Pericardium fibroblast (primary cell): ENCODE measurements at places on chromosomes 6 and 20. TPM values are rescaled to one million over a fixed set of nuclear protein-coding genes. Genes with fewer than 3 reads are reported as not detected.

Gene CCDC170
- 0.94 TPM in 1 of 2 replicates, not detected in the other for total RNA-seq

Gene ELOVL4
- 6.7 and 7.7 TPM in 2 replicates for total RNA-seq

Gene CST2
- total RNA-seq: not detected in 2 replicates

Gene CALHM5
- total RNA-seq: 1.4 and 4.2 TPM in 2 replicates

Gene BTNL2
- not detected in 2 replicates for total RNA-seq

Gene DHX16
- 21.2 and 21.7 TPM in 2 replicates for total RNA-seq

Gene CHRNA4
- total RNA-seq: not detected in 2 replicates

Gene LTB
- total RNA-seq: 0.17 TPM in 1 of 2 replicates, not detected in the other

Gene GSTA5
- not detected in 2 replicates for total RNA-seq

Gene AKAP7
- total RNA-seq: 1.4 and 3.7 TPM in 2 replicates

Gene FKBP1C
- total RNA-seq: 0.09 and 0.82 TPM in 2 replicates

Gene BPIFB6
- not detected in 2 replicates for total RNA-seq

Gene B3GAT2
- under 0.01 TPM in 1 of 2 replicates, not detected in the other for total RNA-seq

Gene SLC22A1
- not detected in 2 replicates for total RNA-seq

Gene VSX1
- not detected in 2 replicates for total RNA-seq

Gene PPP1R3G
- total RNA-seq: 4.0 TPM in 2 replicates

Gene MOXD1
- total RNA-seq: 1.4 and 27.5 TPM in 2 replicates

Gene TREM1
- total RNA-seq: not detected in 2 replicates

Gene MRAP2
- not detected in 2 replicates for total RNA-seq

Gene LAMA4
- 170 and 281 TPM in 2 replicates for total RNA-seq

Gene LAMP5
- total RNA-seq: not detected in 2 replicates

Gene DACT2
- total RNA-seq: 31.7 TPM in 1 of 2 replicates, not detected in the other

Gene WFDC5
- not detected in 2 replicates for total RNA-seq

Gene SIGLEC1
- not detected in 2 replicates for total RNA-seq

Gene RIPOR3
- 4.0 and 11.0 TPM in 2 replicates for total RNA-seq

Gene MLIP
- 1.3 TPM in 1 of 2 replicates, not detected in the other for total RNA-seq

Gene LHFPL5
- not detected in 2 replicates for total RNA-seq

Gene PRPH2
- 3.0 and 3.1 TPM in 2 replicates for total RNA-seq

Gene RFX6
- total RNA-seq: not detected in 2 replicates

Gene SGK2
- total RNA-seq: not detected in 2 replicates

Gene SEMG1
- total RNA-seq: not detected in 2 replicates

Gene ZNF322
- 8.4 and 11.8 TPM in 2 replicates for total RNA-seq

Gene HCK
- total RNA-seq: not detected in 2 replicates

Gene TBX18
- total RNA-seq: 29.6 and 61.3 TPM in 2 replicates

Gene MYO6
- total RNA-seq: 5.6 and 6.4 TPM in 2 replicates

Gene PROKR2
- not detected in 2 replicates for total RNA-seq

Gene AVP
- total RNA-seq: not detected in 2 replicates

Gene OPN5
- not detected in 2 replicates for total RNA-seq

Gene GSTA2
- total RNA-seq: not detected in 2 replicates

Gene TGIF2
- 7.4 and 9.4 TPM in 2 replicates for total RNA-seq

Gene ARMC12
- 0.43 TPM in 1 of 2 replicates, not detected in the other for total RNA-seq

Gene FAM83B
- total RNA-seq: not detected in 2 replicates

Gene ZSCAN23
- total RNA-seq: 0.34 and 0.93 TPM in 2 replicates

Gene GGTLC1
- not detected in 2 replicates for total RNA-seq

Gene TASP1
- total RNA-seq: 6.0 and 9.2 TPM in 2 replicates

Gene CASS4
- total RNA-seq: 1.4 and 19.1 TPM in 2 replicates

Gene ZBTB12
- total RNA-seq: 2.6 and 4.9 TPM in 2 replicates

Gene DAAM2
- total RNA-seq: 11.2 and 26.6 TPM in 2 replicates
